ENCODE measurements at places on chromosomes 2 and 18.

GRCh38 chr18:2515171-2515787 lies 56.0 kb downstream of the METTL4 start:
- no peak for DNase-seq

DNA sequence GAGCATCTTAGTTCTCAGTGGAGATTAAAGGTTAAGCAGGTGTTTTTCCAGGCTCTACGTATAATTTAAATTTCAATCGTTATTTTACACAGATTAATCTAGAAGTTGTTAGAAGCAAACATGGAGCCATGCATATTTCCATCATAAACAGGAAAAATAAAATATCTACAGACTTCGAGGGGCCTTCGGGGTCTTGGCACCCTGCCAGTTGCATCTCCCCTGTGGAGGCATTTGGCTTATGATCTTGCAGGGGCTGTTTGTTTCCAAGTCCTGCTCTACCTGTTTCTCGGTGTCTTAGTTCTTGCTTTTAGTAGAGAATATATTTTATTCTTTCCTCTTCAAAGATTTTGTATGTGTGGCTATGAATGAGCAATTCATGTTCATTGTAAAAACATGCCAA lies 67.2 kb upstream of the FAM136A start:
- DNase-seq = no peak

- no peak for DNase-seq
Measured at GRCh38 chr18:61702007-61702406, 190.8 kb downstream of the RNF152 start.

- no peak for DNase-seq
Measured at GRCh38 chr2:56613254-56613653, 429.5 kb downstream of the CCDC85A start.

DNA sequence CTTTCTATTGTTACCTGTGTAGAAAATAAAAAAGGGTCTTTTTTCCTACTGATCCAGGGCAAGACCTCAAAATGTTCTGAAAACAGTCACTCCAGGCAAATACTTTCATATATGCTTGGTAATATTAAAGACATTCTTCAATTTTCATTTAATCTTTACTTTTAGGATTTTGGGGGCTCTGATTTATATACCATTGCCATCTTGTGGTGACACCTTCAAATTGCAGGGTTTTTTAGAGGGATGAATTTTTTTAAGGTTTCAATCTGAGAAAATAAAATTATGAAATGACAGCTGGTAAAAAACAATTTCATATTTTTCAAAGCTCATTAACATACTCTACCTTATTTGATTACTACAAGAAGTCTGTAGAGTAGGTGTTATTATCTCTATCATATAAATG lies 26.8 kb downstream of the MAPK4 start:
- DNase-seq = no peak

DNA sequence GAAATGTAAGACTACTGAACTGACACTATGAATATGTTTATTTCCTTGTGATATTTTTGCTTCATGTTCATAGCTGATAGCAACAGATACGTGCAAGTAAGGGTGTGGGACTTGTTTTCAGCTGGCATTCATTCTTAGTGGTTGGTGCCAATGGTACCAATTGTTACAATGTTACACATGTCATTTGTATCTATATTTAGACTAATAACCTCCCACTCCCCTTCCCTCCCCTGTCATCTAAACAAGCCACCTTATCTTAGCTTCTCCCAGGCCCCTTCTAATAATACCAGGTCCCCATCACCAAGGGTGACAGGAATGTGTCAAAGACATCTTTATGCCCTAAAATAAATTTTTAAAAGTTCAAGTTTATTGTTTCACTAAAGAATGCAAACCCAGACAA lies 294.7 kb upstream of the FAM98A start:
- DNase-seq = no peak

- no peak for DNase-seq
Measured at GRCh38 chr18:68803356-68803755, 5.5 kb downstream of the CCDC102B start.

DNA sequence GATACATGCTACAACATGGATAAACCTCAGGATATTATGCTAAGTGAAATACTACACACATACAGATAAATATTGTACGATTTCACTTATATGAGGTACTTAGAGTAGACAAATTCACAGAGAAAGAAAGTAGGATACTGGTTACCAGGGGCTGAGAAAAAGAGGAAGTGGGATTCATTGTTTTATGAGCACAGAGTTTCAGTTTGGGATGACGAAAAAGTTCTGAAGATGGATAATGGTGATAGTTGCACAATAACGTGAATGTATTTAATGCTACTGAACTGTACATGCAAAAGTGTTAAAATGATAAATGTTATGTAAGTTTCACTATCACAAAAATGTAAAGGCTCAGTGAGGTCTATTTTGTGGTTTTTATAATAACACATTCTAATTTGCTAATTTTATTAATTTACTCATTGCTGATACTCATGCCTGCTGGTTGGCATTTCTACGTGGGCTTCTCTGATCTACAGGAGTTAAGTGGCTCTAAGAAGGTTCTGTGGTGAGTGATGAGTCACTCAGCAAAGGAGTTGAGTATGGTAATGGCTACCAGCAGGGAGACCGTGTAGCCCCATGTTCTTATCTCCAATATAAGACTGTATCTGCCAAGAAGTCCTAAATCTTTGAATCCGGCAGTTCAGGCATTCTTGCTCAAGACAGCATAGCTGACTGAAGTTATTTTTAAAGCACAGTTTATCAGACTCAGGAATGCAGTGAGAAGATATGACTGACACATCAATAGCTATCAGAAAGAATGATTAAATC lies 41.1 kb downstream of the UPP2 start:
- no peak for DNase-seq

DNA sequence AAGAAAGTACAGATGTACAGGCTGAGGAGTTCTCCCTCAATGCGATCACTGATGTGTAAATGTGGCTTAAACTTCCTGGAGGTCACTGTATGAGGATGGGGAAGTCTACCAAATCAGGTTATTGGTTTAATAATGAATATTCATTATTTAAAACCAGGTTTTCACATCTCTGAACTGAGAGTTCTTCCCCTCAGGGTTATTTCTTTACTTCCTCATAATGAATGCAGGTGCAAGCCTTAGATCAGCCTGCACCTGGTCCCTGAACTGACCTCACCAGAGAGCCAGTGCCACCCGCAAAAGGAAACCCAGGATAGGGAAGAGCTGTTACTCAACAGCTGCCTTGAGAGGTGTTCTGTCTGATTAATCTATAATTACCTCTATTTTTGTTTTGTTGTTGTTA lies 369.0 kb downstream of the EPHA4 start:
- DNase-seq = no peak
